ENCODE measurements at places on chromosomes 11 and 22. TPM values are rescaled to one million over a fixed set of nuclear protein-coding genes. Genes with fewer than 3 reads are reported as not detected.
A peak's percentile ranks its signal among the peaks of the same experiment; 100 is the strongest.

DNA sequence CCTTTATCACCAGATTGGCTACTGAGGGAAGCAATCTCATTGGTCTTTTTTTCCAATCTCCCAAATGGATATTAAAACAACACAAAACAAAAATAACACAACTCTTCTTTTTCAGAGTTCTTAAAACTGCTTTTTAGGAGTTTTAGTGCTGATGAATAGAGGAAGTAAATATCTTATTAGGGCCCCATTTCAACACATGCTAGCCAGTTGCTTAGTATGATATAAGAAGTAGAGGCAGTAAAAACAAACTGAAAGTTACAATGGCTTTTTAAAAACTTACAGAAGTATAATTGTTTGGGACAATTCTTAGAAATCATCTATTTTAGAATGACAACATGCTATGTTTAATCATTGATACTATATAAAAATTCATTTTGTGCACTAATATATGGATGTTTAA is 3.4 kb downstream of the C11orf71 start:
- no peak for DNase-seq

- DNase-seq: no peak
Observed at GRCh38 chr22:23579280-23579679, 810 bp downstream of the IGLL1 start.

MIAT gene
- total RNA-seq: 14.3 TPM

SLC22A6 gene
- total RNA-seq: not detected

GAS2 gene
- total RNA-seq: 4.8 TPM

DNA sequence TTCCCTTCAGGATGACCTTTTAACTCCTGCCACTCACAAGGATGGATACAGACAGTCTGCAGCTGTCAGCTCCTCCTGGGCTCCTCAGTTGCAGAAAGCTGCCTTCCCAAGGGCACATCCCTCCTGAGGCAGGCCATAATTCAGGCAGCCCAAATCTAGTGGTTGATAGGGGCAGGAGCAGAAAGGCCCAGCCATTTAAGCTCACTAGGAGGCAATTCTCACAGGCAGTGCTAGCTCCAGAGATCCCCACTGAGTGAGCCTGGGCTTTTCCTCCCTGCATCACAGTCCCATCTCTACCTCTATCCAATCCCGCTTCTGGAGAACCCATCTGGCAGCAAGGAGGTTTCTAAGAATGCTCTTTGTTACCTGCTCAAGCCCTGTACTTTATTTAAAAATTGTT is 200.6 kb downstream of the ARHGAP42 start:
- no peak for DNase-seq

GRCh38 chr11:87081358-87081757 is 43.6 kb downstream of the TMEM135 start:
- no peak for DNase-seq

DNA sequence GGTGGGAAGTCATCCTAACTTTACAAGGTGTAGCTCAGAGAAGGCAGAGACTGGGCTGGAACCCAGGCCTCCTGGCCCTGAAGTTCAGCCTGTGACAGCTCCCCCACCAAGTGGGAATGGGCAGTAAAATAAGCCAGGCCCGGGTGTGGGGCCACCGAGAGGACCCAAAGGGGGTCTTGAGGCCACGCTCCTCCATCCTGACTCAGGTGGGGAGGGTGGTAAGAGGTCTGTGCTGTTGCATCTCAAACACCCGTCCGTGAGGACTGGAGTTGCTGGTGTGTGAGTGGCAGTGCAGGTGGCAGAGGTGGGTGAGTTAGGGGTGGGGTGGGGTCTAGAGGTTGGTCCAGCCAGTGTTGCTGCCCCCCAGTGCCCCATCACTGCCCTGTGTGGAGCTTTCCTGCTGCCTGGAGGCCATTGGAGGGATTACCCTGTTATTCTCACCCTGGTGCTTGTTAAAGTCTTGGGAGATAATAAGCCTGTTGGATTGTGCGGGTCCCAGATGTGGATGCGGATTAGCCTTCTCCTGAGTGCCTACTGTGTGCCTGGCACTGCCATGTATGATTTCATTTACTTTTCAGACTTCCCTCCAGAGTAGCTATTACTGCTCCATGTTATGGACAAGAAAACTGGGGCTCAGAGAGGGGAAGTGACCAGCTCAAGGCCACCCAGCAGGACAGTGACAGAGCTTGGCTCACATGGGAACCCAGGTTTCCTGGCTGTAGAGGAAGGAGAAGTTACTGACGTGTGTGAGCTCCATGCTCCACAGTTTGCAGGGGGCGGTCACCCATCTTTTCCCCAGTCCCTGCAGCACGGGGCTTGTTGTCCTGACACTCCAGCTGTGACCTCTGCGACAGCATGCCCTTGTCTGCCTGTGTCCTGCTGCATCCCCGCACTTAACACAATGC is 12.9 kb downstream of the SERPINH1 start:
- DNase-seq: no peak

PLCB3 gene
- total RNA-seq: 25.9 TPM

FXYD2 gene
- 0.54 TPM for total RNA-seq

GDPD4 gene
- total RNA-seq: not detected

DNA sequence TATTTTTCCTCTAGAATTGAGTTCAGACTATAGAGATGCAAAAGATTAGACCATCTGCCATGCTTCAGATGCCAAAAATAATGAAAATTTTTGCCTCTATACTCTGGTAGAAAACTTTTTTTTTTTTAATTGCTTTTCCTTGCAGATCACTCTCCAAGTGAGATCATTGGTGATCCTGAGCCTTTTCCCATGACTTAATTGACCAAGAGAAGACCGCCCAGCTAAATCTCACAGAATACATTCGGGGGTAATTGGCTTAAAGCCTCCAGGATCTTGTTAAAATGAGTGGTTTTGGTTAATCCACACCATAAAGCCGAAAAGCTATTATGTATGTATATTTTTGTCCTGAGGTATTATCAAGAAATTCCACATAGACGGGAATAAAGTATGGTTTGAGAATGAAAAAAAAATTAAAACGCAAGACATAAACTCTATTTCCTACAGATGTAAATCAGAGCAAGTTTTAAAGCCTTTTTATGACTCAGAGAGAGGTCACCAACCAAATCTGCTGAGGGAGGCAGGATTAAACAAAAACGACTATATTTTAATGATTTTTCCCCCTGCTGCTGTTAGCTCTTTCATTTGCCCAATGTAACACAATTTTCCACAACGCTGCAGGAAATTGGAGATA is 64.0 kb downstream of the PARVA start:
- no peak for DNase-seq

- no peak for DNase-seq
Observed at GRCh38 chr11:62816557-62816956, 11.3 kb upstream of the NXF1 start.

FOSL1 gene
- 24.5 TPM for total RNA-seq

GRCh38 chr11:86138958-86139357 is 70.1 kb upstream of the PICALM start:
- peak; percentile 66 for DNase-seq

GRCh38 chr11:83574519-83574918 is 288.4 kb upstream of the CCDC90B start:
- no peak for DNase-seq

DNA sequence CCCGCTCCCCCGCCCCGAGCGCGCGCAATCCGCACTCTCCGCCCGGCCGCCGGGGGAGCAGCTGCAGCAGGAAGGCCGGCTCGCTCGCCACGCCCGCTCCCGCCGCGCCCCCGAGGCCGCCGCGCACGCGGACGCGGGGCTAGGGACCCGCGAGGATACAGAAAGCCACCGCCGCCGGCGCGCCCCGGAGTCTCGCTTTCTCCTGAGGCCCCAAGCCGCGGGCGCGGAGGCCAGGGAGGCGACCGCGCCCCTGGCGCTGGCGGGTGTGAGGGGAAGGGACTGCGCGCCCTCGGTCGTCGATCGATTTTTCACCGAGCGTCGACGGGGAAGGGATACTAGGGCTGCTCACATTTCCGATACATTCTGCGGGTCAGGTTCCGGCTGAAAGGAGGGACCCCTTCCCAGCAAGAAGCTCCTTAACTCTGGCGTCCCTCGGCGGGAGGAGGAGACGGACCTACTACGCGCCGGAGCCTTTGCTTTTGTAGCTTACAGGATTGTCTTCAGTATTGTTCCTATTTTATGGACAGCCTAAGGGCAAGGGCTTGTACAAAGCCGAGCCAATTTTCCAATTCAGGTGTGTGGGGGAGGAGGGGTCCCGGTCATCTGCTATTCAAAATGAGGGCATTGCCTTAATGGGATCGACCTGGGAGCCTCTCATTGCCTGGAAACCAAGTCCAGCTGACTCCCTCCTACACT is 416 bp upstream of the GAB2 start:
- peak; percentile 52 for DNase-seq

- DNase-seq: no peak
Observed at GRCh38 chr22:21917181-21917958, 35.3 kb downstream of the PPM1F start.

- DNase-seq: no peak
Observed at GRCh38 chr11:100777103-100777502, 90.0 kb downstream of the ARHGAP42 start.

TRIM51 gene
- total RNA-seq: not detected

DNA sequence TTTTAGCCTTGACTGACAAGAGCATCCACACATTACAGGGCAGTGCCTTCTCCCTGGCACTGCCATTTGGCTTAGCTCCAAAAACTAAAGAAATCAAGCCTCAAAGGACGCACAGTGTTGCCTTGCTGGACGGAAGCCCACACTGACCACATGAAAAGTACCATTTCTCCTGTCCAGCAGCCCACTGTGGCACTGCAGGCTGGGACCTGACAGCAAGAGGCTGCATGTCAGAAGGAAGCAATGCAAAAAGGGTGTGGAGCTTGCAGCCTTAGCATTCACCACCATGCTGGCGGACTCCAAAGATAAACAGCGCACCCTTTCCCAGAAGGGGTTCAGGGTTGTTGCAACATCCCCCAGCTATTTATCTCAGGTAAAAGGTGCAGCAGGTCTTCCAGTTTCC is 109.3 kb upstream of the BMAL1 start:
- DNase-seq: no peak

- peak; percentile 52 for DNase-seq
Observed at GRCh38 chr11:77175869-77176539, 48.0 kb downstream of the MYO7A start.

BTBD18 gene
- not detected for total RNA-seq

DNA sequence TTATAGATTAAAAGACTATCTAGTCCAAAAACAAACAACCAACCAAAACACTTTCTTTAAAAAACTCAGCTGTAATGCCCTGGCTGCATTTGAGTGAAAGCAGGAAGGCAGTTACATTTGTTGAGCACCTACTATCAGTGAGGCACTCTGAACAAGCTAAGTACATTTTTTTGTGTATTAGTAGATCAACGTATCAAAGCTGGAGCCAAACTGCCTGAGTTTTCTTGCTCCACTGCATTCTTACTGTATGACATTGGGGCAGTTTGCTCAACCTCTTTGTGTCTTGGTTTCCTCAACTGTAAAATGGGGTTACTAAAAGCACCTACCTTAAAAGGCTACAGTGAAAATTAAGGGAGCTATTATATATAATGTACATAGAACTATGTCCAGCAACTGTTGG is 22.0 kb downstream of the COA4 start:
- DNase-seq: no peak

DNA sequence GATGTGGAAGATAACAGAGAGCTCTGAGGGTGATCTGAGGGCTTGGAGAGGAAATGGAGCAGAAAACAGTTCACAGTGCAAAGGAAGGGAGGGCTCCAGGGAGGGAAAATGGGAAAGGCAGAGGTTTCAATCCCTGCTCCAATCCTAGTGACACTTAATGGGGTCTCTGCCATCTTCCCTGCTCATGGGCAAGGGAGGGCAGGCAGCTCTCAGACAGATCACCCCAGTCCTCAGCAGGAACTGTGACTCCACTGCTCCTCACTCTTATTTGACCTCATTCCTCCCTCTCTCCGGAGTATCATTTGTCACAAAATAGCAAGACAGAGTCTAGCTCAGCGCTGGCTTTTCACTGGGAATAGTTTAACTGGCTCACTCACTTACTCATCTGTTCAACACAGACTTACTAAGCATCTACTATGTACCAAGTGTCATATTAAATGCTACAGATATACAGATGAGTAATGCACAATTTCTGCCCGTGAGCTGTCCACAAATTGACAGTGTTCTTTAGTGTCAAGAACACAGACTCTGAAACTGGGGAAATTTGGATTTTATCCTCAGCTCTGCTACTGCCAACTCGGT is 817.4 kb downstream of the OPCML start:
- DNase-seq: no peak

C11orf21 gene
- 56.3 TPM for total RNA-seq

GRCh38 chr11:47495856-47496217 is 46.9 kb upstream of the RAPSN start:
- DNase-seq: no peak

MCAM gene
- 1.3 TPM for total RNA-seq

GRCh38 chr11:35479731-35480130 is 45.7 kb downstream of the PAMR1 start:
- no peak for DNase-seq

DNA sequence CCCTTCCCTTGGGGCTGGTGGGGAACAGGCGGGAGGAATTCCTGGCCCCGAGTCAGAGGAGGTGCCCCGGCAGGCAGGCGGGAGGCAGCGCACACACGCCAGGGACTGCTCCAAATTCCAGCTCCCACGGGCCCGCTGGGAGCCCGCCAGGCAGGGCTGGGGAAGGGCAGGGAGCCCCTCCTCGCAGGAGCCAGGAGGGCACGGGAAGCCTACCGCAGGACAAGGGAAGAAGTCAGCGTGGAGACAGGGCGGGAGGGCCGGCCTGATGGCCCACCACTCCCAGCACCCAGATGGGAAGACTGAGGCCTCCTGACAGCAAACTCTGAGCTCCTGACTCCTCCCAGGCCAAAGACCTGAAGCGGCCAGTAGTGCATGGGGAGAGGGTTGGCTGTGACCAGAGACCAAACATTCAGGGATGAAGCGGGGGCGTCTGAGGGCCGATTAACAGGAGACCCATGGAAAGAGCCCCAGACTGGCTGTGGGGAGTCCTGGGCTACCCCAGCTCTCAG is 22.4 kb downstream of the RPL3 start:
- DNase-seq: no peak

DNA sequence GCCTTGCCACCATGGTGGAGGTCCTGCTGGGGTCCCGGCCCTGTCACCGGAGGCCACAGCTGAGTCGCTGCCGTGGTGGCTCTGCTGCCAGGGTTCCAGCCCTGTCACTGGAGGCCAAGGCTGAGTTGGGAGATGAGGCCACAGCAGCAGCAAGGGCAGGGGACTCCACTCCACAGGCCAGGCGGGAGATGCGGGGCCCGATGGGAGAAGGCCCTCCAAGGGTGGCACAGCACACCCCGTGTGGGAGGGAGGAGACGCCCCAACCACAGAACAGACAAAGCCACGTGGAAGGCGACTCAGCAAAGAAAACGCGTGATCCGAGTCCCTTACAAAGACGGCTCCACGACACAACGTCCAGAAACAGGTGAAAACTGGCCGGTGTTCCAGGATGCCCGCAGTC is 159.3 kb downstream of the BRD1 start:
- DNase-seq: no peak

GRCh38 chr22:38733329-38733723 is 22.5 kb downstream of the SUN2 start:
- DNase-seq: peak; percentile 42

- no peak for DNase-seq
Observed at GRCh38 chr22:20782083-20782482, 8.2 kb downstream of the SERPIND1 start.

- DNase-seq: no peak
Observed at GRCh38 chr11:94309757-94310156, 5.4 kb downstream of the IZUMO1R start.

OTOG gene
- total RNA-seq: not detected

- DNase-seq: no peak
Observed at GRCh38 chr22:22604326-22605073, 39.9 kb upstream of the GGTLC2 start.

Data from hematopoietic multipotent progenitor cell (in vitro differentiated cells).